ENCODE measurements at places on chromosomes 5 and 9. TPM values are rescaled to one million over a fixed set of nuclear protein-coding genes. Genes with fewer than 3 reads are reported as not detected.

Gene UBAP2
- 26.4 TPM for total RNA-seq

Gene PCDHGA4
- total RNA-seq: 4.7 TPM

Gene IFNA21
- total RNA-seq: not detected

Gene SHC3
- total RNA-seq: 6.4 TPM

Gene SIT1
- total RNA-seq: 0.24 TPM

Gene TMEM252
- total RNA-seq: not detected

Gene TUSC1
- 23.1 TPM for total RNA-seq

Gene AHRR
- 2.9 TPM for total RNA-seq

Gene BTNL3
- not detected for total RNA-seq

Gene SMIM33
- total RNA-seq: not detected
